Gastrocnemius medialis (tissue), 4 donors: ENCODE measurements at places on chromosomes 1 and 21.

DNA sequence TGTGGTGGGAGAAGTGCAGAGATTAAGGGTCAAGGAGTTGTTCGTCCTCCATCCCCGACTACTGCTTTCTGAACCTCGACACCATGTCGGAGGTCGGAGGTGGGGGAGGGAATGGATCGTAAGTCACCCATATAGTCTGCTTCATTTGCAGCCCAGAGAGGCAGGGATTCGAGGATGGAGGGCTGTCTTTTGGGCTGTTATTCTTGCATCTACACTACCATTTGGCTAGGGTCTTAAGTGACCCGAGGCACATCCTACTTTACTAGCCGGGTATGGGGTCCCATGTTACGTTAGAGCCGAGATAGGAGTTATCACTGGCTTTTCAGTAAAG is 578 bp downstream of the USP21 start:
- peak overlapping the region; percentile 95 for H3K27ac ChIP-seq
- peaks cover 20% of the 10 kb centered on the region for H3K4me1 ChIP-seq
- DNase-seq = no peak
- H3K27me3 ChIP-seq = no peaks in the 10 kb centered on the region
- H3K4me3 ChIP-seq = peak overlapping the region; percentile 93
- H3K36me3 ChIP-seq = peaks cover 52% of the 10 kb centered on the region

DNA sequence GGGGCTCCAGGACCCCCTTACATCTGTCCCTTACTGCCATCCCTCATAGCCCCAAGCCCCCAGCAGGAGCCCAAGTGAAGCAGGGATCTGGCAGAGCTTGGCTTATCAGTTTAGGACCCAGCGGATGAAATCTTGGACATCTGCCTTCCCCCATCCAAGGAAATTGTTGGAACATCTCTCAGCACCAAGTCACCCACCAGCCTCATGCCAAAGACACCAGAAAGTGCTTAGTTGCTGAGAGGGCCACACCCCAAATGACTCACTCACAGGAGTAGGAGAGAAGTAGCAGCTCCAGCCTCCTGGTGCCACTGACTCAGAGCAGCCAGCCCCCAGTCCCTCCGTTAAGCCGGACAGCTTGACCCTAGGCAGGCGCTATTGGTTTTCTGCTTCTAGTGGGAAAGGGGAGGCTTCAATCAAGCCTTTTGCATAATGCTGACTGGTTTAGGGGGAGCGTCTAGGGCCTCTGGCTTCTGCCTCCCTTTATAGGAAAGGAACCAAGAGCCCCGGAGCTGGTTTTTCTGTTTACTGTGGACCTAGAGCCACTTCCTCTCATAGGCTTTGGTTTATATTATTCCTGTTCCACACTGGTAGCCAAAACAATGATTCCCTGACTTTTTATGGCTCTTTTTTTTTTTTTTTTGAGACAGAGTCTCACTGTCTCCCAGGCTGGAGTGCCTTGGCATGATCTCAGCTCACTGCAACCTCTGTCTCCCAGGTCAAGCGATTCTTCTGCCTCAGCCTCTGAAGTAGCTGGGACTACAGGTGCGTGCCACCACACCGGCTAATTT is 114.2 kb upstream of the IPO9 start:
- DNase-seq = peak; percentile 89
- peaks cover 83% of the 10 kb centered on the region for H3K4me1 ChIP-seq
- no peaks in the 10 kb centered on the region for H3K36me3 ChIP-seq
- H3K27me3 ChIP-seq = no peaks in the 10 kb centered on the region
- peak overlapping the region; percentile 85 for H3K27ac ChIP-seq

DNA sequence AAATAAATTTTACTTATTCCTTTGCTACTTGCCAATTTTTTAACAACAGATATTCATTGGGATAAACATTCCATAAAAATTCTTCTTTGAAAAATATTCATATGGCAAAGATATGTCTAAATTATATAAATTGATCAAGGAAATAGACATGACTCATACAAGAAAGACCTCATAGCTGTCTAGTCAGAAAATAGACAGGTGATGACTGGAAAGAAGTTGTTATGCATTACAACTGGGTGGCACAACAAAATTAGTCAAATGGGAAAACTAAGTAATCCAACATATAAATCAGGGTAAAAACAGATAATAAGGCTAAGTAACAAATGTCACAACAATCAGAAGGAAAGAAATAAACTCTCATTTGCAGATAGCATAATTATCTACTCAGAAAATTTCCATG is 92.0 kb downstream of the USH2A start:
- H3K4me1 ChIP-seq = no peaks in the 10 kb centered on the region
- no peak overlapping the region for H3K4me3 ChIP-seq
- no peak for DNase-seq
- H3K27ac ChIP-seq = no peak overlapping the region
- H3K36me3 ChIP-seq = no peaks in the 10 kb centered on the region
- H3K27me3 ChIP-seq = no peaks in the 10 kb centered on the region

DNA sequence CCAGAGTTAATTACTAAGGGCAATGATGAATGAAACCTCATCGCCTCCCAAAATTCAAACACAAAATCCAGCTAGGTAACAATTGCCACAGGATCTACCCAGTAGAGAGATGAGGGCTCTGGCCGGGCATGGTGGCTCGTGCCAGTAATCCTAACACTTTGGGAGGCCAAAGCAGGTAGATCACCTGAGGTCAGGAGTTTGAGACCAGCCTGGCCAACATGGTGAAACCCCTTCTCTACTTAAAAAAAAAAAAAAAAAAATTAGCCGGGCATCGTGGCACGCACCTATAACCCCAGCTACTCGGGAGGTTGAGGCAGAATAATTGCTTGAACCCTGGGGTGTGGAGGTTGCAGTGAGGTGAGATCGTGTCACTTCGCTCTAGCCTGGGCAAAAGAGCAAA is 15.8 kb downstream of the CD2 start:
- no peaks in the 10 kb centered on the region for H3K27me3 ChIP-seq
- H3K4me1 ChIP-seq = no peaks in the 10 kb centered on the region
- no peak overlapping the region for H3K27ac ChIP-seq
- H3K4me3 ChIP-seq = no peak overlapping the region
- H3K36me3 ChIP-seq = no peaks in the 10 kb centered on the region
- no peak for DNase-seq

- H3K27me3 ChIP-seq = no peaks in the 10 kb centered on the region
- peaks cover 6% of the 10 kb centered on the region for H3K4me1 ChIP-seq
Measured at GRCh38 chr1:29240400-29240837, 4.1 kb downstream of the PTPRU start.

- peak overlapping the region; percentile 95 for H3K27ac ChIP-seq
- DNase-seq = peak; percentile 60
- no peaks in the 10 kb centered on the region for H3K27me3 ChIP-seq
- no peaks in the 10 kb centered on the region for H3K36me3 ChIP-seq
- peak overlapping the region; percentile 94 for H3K4me3 ChIP-seq
Measured at GRCh38 chr1:154999571-155000410, 2.8 kb upstream of the ZBTB7B start.

DNA sequence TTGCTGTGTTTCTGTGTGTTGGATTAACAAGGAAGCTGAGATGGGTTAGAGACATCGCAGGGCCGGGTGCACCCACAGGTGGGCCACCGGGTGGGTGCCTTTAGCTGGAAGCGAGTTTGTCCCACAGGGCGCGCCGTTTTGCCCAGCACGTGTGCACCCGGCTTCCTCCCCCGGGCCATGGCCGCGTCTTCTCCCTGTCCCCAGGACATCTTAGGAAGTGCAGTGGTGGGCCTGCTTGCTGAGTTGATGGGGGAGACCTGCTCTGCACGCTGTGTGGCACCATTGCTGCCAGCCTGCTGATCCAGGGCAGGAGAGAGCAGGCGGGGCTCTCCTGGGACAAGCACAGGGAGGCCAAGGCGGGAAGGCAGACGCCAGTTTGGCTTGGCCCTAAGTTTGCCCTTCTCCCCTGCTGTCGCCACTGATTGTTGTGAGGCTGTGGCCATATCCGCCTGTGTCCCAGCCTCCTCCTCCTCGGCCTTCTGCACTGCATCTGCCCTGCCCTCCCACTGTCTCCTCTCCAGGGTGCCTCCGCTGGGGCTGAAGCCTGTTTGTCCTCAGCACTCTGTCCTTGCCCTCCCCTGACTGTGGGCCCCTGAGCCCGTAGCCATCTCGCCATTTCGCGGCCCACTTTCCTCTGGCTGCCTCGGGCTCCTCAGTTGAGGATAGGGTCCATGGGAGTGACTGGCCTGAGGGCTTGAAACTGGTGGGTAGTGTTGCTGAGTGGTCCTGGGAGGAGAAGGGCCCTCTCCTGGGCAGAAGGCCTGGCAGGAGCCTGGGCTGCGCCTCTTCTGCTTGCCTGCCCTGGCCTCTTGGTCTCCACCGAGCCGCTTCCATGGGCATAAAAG is 47.6 kb downstream of the PKNOX1 start:
- DNase-seq = no peak
- H3K27ac ChIP-seq = no peak overlapping the region
- no peaks in the 10 kb centered on the region for H3K27me3 ChIP-seq
- peaks cover 48% of the 10 kb centered on the region for H3K36me3 ChIP-seq
